CD4-positive, CD25-positive, alpha-beta regulatory T cell (primary cell): ENCODE measurements at places on chromosomes 1 and 21.

DNA sequence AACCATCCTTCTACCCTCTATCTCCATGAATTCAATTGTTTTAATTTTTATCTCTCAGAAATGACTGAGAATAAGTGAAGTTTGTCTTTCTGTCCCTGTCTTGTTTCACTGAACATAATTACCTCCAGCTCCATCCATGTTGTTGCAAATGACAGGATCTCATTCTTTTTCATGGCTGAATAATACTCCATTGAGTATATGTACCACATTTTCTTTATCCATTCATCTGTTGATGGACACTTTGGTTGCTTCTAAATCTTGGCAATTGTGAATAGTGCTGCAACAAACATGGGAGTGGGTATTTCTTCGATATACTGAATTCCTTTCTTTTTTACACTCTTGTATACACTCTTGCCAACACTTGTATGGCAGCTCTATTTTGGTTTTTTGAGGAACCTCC, 72.8 kb upstream of the COX20 start:
- no peak for DNase-seq

DNA sequence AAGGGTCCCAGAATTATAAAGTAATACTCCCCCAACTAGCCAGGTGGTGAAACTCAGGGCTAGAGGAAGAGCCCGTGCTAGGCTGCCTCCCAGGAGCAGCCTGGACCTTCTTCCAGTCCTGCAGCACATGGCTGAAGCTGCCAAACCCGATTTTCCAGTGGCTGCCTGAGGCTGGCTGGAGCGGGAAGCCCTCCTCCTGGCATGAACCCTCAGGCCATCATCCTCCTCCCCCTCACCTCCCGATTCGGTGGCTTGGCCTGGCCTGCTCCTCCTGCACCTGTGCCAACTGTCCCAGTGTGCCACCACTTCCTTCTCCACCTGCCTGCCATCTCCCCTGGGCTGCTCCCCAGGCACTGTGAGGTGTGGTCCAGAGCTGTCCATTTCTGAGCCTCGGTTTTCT, 3.0 kb upstream of the TSPAN1 start:
- no peak for DNase-seq

DNA sequence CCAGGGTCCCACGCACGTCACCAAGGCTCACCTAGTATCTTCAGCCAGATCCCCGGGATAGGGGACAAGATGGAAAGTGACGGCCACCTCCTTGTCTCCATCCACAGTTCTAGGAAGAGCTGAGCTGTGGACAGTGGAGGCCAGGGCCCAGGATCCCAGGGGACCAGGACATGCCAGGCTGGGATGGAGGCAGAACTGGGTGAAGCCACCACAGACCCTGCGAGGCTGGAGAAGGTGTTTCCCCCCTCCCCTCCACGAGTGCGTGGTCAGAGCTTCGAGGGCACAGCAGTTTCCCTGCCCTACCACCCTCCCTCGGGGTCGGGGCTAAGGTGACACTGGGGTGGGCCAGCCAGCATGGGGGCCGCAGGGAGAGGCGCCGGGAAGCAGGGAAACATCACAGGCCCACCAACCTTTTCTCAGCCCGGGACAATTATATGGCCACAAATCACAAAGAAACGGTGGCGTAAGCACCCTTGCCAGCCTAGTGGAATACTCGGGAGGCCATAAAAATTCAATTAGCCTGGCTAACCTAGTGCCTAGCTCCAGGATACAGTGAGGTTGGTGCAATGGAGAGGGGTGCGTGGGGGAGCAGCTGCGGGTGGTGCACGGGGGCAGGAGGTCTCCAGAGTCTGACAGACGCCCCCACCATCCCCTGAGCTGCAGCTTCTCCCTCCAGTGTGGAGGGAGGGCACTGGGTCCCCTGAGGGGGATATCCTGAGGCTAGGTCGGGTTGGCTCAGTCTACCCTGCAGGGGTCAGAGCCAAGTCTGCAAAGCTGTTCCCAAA, 13.4 kb downstream of the DRAXIN start:
- DNase-seq = no peak

GRCh38 chr21:14533499-14534428, 12.4 kb downstream of the SAMSN1 start:
- DNase-seq = peak; percentile 34

DNA sequence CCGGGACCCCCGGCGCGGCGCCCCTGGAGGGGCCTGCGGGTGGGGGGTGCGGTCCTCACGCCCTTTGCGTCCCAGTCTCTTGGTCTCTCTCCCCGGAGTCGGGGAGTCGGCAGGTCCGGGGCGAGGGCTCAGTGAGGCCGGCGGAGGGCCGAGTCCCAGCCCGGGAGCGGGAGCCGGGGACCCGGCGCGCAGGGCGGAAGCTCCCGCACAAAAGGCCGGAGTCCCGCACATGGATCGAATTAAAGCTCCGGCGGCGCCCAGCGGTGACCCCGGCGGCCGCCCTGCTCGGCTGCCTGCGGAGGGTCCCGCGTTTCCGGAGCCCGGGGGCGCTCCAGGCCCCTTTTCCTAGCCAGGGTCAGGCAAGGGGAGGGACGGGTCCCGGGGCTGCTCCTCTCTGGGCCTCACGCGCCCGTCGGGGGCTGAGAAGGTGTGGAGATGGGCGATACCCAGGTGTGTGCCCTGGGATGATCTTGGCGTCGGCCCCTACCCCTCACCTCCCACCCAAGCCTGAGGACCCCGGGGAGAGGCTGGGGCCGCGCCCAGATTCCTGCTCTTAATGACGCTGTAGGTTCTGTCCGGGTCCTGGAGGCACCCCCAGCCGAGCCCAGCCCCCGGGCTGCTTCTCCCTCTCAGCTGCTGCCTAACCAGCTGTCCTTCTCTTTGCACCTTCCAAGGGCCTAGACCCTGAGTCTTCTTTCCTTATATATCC, 512 bp downstream of the FBLIM1 start:
- no peak for DNase-seq

DNA sequence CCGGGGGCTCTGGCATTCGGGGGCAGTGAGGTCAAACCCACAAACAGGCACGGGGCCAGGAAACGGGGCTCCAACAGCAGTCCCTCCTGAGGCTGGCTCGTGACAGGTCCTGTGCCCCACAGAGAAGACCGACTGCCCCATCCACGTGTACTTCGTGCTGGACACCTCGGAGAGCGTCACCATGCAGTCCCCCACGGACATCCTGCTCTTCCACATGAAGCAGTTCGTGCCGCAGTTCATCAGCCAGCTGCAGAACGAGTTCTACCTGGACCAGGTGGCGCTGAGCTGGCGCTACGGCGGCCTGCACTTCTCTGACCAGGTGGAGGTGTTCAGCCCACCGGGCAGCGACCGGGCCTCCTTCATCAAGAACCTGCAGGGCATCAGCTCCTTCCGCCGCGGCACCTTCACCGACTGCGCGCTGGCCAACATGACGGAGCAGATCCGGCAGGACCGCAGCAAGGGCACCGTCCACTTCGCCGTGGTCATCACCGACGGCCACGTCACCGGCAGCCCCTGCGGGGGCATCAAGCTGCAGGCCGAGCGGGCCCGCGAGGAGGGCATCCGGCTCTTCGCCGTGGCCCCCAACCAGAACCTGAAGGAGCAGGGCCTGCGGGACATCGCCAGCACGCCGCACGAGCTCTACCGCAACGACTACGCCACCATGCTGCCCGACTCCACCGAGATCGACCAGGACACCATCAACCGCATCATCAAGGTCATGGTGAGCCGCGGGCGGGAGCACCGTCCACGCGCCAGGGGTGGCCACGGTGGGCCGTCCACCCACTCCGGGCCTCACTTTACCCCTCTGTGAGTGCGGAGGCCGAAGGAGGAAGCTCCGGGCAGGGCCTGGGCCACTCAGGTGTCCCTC, 14.2 kb downstream of the COL6A2 start:
- DNase-seq = no peak

DNA sequence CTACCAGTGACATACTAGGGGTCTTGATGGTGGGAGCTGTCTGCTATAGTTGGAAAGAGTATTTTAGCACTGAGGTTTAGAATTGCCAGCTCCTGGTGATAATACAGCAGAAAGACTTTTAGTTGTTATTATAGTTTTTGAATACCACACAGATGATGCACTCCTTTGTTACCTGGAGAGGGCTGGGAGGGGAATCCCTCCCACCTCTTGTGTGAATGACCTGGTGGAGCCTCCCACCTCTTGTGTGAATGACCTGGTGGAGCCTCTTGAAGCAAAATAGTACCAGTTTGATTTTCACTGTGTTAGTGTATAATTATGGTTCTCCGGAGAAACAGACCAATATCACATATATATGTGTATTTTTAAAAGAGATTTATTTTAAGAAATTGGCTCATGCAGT, 3.3 kb downstream of the DISP1 start:
- DNase-seq = no peak

DNA sequence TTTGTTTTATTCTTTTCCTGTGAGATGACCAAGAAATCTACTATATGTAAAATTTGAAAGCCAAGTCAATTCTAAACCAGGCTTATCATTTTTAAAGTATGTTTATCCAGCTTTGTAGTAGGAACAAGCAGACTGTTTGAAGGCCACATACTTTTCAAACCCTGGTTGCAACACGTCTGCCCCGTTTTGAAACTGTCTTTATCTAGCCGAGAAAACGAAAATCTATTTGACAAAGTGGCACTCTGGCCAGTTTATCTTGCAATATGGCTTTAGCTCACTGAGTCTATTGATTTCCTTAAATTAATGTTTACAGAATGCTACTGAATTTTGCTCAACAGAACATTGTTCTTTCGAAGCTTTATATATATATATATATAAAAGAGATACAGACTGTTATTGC, 39.7 kb downstream of the PROX1 start:
- no peak for DNase-seq

DNA sequence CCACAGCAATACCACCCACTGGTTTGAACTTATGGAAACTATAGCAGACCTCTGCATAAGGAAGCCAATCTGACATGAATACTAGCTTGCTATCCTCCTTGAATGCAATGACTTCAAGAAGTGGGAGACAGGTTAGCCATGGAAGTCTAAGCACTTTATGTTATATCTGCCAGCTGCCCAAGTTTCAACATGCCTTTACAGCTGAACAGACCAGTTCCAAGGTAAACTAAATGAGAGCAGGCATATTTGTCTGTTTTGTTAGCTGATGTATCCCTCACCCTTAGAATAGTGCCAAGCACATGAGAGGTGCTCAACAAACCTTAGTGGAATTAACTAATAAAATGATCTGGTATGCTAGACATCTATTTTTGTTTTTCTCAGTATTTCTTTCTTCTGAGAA, 65.1 kb downstream of the ALG14 start:
- no peak for DNase-seq

GRCh38 chr21:39184050-39184980, 1.1 kb upstream of the PSMG1 start:
- no peak for DNase-seq

- DNase-seq = no peak
Measured at GRCh38 chr1:14347776-14348175, 250.7 kb upstream of the KAZN start.

DNA sequence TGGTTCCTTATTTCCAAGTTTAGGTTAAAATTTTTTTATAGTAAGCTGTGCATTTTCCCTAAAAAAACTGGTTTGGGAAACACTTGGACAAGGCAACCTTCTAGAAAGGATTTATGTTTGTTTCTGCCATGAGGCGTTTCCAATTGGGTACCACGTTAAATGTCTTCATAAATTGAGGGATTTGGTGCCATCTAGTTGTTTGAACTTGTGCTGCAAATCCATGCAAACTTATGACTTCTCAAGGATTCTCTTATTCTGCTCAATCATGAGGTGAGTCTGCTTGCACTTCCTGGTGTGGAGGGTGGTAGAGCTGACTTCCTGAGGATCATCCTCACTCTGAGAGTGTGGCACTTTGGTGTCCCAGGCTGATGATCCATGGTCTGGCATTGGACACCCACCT, 123.3 kb downstream of the PCNX2 start:
- DNase-seq = no peak

GRCh38 chr1:109361069-109361468, 36.6 kb downstream of the SORT1 start:
- no peak for DNase-seq

- DNase-seq = no peak
Measured at GRCh38 chr1:151828921-151829320, 2.7 kb downstream of the RORC start.

GRCh38 chr21:41763398-41763931, 3.4 kb downstream of the RIPK4 start:
- no peak for DNase-seq

DNA sequence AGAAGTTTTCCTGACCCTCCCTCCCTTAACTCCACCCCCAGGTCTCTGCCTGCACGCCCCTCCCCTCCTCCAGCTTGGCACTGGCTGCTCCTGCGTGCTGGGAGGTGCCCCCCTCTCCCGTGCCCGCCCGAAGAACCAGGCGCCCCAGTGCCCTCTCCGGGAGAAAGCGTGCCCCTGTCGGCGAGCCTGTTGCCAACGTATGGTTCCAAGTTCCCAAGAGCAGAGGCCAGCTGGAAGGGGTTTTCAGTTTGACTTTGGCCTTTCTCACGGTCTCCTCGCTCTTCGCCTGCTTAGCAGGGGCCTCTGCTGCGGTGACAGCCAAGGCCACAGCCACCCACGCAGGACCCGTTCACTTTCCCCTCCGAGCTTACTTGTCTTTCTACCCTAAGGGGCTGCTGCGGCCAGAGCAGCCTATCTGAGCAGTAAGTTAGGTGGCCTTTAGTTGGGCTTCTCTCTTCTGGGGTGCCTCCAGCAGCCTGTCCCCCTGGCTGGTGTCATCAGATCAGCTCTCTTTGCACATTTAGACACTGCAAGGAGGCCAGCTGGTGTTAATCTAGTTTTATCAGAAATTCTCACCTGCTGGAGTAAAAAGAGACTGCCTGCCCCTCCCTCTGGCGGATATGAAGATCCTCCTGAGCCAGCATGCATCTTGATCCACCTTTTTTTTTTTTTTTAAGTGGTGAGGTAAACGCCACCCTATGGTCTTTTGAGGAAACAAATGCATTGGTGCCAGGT, 1.5 kb downstream of the STUM start:
- DNase-seq = no peak

DNA sequence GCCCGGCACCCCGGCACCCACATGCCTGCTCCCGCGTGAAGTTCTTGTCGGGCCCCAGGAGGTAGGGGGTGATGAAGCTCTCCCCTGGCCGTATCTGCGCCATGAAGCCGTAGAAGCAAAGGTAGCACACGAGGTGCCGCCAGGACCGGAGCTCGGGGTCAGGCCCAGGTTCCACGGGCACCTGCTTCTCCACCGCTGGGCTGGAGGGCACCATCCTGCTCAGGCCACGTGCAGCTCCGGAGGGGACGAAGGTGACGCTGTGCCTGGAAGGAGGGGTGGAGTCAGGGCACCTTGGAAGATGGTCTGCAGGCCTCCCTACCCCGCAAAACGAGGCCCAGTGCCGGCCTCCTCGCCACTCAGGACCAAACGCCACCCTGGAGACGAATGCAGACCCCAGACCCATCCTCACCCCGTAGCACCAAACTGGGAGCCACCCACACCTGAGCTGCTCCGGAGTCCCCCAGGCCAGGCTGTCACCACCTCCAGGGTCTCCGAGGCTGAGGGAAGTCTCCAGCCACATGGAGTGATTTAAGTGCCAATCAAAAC, 4.4 kb downstream of the SLC19A1 start:
- DNase-seq = no peak
